ENCODE measurements at places on chromosomes 4 and X. TPM values are rescaled to one million over a fixed set of nuclear protein-coding genes. Genes with fewer than 3 reads are reported as not detected.

GRCh38 chr4:36227913-36228312, 16.4 kb downstream of the ARAP2 start:
- H3K4me1 ChIP-seq: no peaks in the 10 kb centered on the region
- no peak overlapping the region for H3K27ac ChIP-seq
- no peaks in the 10 kb centered on the region for H3K36me3 ChIP-seq
- DNase-seq: no peak
- H3K27me3 ChIP-seq: no peaks in the 10 kb centered on the region

- no peak overlapping the region for H3K27ac ChIP-seq
- H3K27me3 ChIP-seq: no peaks in the 10 kb centered on the region
- H3K4me3 ChIP-seq: no peak overlapping the region
- DNase-seq: no peak
- H3K4me1 ChIP-seq: peaks cover 15% of the 10 kb centered on the region
Measured at GRCh38 chrX:46204721-46205422, 340.3 kb downstream of the ZNF674 start.

DNA sequence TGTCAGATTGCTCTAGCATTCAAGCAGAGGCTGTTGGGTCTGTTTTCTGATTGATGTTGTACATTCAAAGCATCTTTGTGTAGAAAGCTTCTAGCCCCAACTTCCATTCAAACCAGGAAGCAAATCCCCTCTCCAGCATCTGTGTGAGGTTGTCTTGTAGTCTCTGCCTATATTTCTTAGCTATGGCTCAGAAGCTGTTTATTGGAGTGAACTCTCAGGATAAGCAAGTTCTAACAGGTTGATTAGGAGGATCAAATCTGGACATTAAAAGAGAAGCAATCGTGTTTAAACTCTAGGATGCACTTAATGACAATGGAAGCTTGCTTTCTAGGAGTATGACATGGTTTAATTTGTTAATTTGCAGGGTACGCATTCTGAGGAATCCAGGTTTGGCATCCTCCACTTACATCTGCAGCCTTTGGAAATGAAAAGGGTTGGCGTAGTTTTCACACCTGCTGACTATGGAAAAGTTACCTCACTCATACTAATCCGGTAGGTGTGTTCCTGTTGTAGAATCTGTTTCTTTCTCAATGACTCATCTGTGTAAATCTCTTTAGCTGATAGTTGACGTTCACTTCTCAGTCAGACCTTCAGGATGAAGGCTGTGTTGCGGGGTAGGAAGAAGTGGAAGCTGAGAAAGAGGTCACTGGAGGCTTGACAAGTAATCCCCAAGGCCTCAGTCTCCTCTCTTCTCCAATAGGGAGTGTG, 88.0 kb upstream of the TLR2 start:
- H3K36me3 ChIP-seq: peaks cover 15% of the 10 kb centered on the region
- no peak overlapping the region for H3K4me3 ChIP-seq
- no peak overlapping the region for H3K27ac ChIP-seq
- H3K4me1 ChIP-seq: peaks cover 15% of the 10 kb centered on the region
- DNase-seq: no peak

DNA sequence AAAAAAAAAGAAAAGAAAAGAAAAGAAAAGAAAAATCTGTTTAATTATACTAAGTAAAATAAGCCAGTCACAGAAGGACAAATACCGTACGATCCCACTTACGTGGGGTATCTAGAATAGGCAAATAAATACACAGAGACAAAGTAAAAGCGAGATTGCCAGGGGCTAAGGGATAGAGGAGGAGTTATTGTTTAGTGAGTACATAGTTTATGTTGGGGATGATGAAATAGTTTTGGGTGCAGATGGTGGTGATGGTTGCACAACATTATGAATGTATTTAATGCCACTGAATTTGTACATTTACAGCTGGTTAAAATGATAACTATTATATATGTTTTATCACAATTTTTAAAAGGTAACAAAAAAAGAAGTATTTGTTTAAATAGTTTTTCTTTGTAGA, 7.1 kb downstream of the CA5B start:
- no peaks in the 10 kb centered on the region for H3K27me3 ChIP-seq
- H3K36me3 ChIP-seq: no peaks in the 10 kb centered on the region
- peaks cover 11% of the 10 kb centered on the region for H3K4me1 ChIP-seq
- no peak overlapping the region for H3K27ac ChIP-seq
- no peak for DNase-seq
- no peak overlapping the region for H3K4me3 ChIP-seq

DNA sequence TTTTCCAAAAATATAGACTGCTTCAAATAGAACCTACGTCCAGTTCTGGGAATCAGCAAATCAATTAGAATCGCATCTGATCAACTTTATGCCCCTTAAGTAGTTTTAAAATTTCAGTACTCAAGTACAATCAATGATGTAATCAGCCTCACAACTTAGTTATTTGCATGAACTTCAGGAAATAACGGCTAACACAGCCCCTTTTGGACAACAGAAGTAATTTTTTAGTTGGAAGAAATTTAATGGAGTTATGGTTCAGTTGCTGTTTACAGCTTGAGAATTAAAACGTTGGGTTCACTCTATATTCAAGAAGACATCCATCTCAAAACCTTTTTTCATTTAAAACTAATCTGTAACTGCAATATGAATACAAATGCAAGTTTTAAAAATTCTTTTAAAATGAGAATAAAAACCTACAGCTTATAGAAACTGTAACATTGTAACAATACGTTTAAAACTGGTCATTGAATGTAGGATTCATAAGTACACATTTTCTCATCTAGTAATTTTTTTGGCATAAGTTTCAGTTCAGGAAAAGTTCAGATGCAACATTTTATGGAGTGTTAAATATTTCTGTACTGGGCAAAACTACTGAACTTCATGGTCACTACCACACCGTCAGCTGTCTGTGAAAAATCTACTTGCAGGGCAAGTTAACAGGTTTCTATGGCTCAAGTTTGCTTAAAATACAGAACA, 956 bp downstream of the TAPT1 start:
- no peak for DNase-seq
- peak overlapping the region; percentile 75 for H3K4me3 ChIP-seq
- H3K27ac ChIP-seq: peak overlapping the region; percentile 77
- H3K27me3 ChIP-seq: no peaks in the 10 kb centered on the region
- H3K4me1 ChIP-seq: peaks cover 49% of the 10 kb centered on the region

GRCh38 chrX:53039236-53039635, 9.4 kb upstream of the GPR173 start:
- no peaks in the 10 kb centered on the region for H3K4me1 ChIP-seq
- H3K4me3 ChIP-seq: no peak overlapping the region
- DNase-seq: no peak

Gene CT45A5
- not detected for total RNA-seq

Gene RAB41
- total RNA-seq: not detected

Gene FHIP1A
- total RNA-seq: 28.8 TPM

Gene GAGE12E
- total RNA-seq: not detected

DNA sequence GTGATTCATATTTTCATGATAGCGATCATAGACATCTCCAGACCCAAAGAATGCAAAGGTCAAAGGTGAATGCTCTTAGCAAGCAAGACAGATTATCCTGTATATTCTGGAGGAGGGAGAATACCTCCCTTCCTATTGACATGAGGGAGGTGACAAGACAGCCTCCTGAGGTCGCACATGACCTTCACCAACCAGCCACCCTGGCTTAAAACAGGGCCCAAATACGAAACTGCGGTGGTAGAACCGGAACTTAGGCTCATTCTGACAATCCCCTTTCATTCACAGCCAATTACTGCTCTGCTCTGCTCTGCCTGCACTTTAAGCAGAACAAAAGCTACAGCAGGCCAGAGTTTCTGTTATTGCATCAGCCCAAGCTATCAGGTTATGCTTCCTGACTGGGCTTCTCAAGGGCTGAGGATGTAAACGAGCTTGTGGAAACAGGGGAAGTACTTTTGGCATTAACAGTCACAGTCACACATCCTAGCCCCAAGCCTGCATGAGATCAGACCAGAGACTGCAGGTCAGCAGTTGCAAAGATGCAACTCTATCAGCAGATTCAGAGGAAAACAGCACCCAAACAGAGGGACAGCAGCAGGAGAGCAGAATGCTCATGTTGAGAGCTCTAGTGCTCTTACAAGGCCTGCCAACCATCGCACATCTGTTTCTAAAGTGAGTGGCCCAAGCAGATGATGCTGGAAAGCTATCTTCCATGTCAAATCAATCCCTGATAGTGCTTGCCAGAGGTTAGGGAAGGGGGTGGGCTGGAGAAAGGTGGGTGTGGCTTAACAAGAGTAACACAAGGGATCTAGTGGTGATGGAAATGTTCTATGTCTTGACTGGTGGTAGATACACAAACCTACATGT, 51.3 kb upstream of the MAP3K15 start:
- H3K27ac ChIP-seq: no peak overlapping the region
- no peak for DNase-seq
- no peaks in the 10 kb centered on the region for H3K4me1 ChIP-seq
- H3K36me3 ChIP-seq: no peaks in the 10 kb centered on the region

- no peak for DNase-seq
- H3K4me1 ChIP-seq: peaks cover 4% of the 10 kb centered on the region
- no peak overlapping the region for H3K27ac ChIP-seq
- H3K36me3 ChIP-seq: no peaks in the 10 kb centered on the region
- no peak overlapping the region for H3K4me3 ChIP-seq
Measured at GRCh38 chr4:79232540-79232939, 93.3 kb downstream of the NAA11 start.

GRCh38 chr4:141238186-141238585, 17.5 kb downstream of the ZNF330 start:
- H3K36me3 ChIP-seq: peaks cover 12% of the 10 kb centered on the region
- DNase-seq: no peak
- H3K4me1 ChIP-seq: no peaks in the 10 kb centered on the region
- H3K4me3 ChIP-seq: no peak overlapping the region
- H3K27me3 ChIP-seq: no peaks in the 10 kb centered on the region

DNA sequence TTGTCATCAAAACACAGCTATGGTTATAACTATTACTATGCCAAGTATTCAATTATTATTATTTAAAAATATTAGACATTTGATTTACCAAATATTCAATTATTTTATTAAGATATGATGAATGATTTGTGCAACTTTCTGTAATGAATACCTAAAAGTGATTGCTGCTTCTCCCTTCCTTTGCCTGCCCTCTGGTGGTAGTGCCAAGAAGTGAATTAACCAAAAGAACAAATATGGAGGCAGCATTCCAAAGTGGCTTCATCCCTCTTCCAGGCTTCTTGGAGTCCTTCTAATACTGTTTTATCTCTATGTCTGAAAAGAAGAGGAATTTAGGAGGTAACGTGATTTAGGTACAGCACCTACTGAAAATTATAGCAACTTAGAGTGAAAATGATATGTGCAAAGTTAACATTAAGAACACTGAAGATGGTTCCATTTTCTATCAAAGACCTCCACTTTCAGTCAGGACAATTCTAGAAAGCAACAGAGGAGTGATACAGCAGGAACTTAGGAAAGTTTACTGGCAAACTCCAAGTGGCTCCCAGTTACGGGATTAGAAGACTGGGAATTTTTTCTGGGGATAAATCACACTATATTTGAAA, 43.0 kb downstream of the ENPEP start:
- no peaks in the 10 kb centered on the region for H3K27me3 ChIP-seq
- H3K4me3 ChIP-seq: no peak overlapping the region
- H3K4me1 ChIP-seq: no peaks in the 10 kb centered on the region
- no peaks in the 10 kb centered on the region for H3K36me3 ChIP-seq
- no peak for DNase-seq
- no peak overlapping the region for H3K27ac ChIP-seq

- no peak overlapping the region for H3K4me3 ChIP-seq
- no peak for DNase-seq
- H3K27me3 ChIP-seq: no peaks in the 10 kb centered on the region
- H3K27ac ChIP-seq: no peak overlapping the region
- H3K36me3 ChIP-seq: no peaks in the 10 kb centered on the region
Measured at GRCh38 chr4:10640561-10641201, 43.9 kb downstream of the CLNK start.

Gene MRFAP1L1
- 62.6 TPM for total RNA-seq

DNA sequence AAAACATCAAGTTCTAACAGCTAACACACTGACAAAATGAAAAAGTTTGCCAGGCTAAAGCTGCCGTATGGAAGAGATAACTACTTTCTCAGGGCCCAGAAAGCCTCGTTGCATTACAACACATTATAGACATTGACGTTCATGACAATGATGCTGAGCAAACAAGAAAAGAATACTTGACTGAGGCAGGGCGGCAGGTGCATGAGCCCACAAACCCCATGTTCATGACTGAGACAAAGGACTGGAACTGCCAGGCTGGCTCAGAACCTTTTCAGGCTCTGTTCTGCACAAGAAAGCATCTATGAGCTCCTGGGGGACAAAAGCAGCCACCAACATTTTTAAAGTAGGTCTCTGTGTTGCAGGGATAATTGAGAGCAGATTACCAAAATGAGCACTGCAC, 13.6 kb downstream of the TLR6 start:
- H3K4me1 ChIP-seq: no peaks in the 10 kb centered on the region
- H3K27me3 ChIP-seq: no peaks in the 10 kb centered on the region
- H3K36me3 ChIP-seq: no peaks in the 10 kb centered on the region
- H3K4me3 ChIP-seq: no peak overlapping the region

GRCh38 chr4:112038861-112039260, 106.4 kb upstream of the FAM241A start:
- no peak overlapping the region for H3K27ac ChIP-seq
- no peaks in the 10 kb centered on the region for H3K4me1 ChIP-seq
- H3K4me3 ChIP-seq: no peak overlapping the region
- DNase-seq: no peak
